DMS79 (cell line): ENCODE measurements at places on chromosomes 11 and 22.

GRCh38 chr11:80144897-80145594 lies 704.2 kb upstream of the TENM4 start:
- DNase-seq: no peak

GRCh38 chr11:9459667-9460321 lies 1.0 kb upstream of the ZNF143 start:
- peak; percentile 59 for DNase-seq

GRCh38 chr11:59025097-59025496 lies 61.0 kb upstream of the GLYATL1B start:
- DNase-seq: peak; percentile 29

GRCh38 chr22:30863081-30863833 lies 105.3 kb downstream of the MORC2 start:
- DNase-seq: no peak

DNA sequence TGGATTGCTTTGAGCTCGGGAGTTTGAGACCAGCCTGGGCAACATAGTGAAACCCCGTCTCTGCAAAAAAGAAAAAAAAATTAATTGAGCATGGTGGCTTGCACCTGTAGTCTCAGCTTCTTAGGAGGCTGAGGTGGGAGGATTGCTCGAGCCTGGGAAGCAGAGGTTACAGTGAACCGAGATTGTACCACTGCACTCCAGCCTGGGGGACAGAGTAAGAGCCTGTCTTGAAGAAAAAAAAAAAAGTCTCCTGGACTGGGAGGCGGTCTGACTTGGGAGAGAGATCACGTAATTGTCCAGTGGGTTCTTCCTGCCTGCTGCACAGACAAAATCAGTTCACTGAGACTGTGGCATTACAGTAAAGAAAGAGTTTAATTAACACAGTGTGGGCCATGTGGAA lies 3.1 kb upstream of the MTCH2 start:
- DNase-seq: no peak

- DNase-seq: no peak
Measured at GRCh38 chr22:44051961-44052360, 27.9 kb downstream of the PARVB start.

- no peak for DNase-seq
Measured at GRCh38 chr22:48864748-48865147, 962.9 kb downstream of the BRD1 start.

GRCh38 chr11:109749476-109749875 lies 327.5 kb downstream of the C11orf87 start:
- no peak for DNase-seq

DNA sequence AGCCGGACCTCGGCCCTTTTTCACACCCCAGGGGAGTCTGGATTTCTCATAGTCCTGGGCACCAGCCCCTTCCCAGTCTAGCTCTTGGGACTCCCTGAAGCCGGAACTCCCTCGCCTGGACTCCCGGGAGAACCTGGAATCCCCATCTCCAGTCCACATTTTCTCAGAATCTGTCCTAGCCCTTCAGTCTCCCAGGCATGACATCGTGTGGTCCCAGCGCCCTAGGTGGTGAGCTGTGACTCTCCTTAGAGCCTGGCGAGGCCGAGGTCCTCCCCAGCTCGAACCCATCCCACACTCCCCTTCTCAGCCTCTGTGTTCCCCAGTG lies 673 bp upstream of the DUSP18 start:
- no peak for DNase-seq

GRCh38 chr11:102464859-102465500 lies 12.4 kb upstream of the TMEM123 start:
- DNase-seq: no peak

DNA sequence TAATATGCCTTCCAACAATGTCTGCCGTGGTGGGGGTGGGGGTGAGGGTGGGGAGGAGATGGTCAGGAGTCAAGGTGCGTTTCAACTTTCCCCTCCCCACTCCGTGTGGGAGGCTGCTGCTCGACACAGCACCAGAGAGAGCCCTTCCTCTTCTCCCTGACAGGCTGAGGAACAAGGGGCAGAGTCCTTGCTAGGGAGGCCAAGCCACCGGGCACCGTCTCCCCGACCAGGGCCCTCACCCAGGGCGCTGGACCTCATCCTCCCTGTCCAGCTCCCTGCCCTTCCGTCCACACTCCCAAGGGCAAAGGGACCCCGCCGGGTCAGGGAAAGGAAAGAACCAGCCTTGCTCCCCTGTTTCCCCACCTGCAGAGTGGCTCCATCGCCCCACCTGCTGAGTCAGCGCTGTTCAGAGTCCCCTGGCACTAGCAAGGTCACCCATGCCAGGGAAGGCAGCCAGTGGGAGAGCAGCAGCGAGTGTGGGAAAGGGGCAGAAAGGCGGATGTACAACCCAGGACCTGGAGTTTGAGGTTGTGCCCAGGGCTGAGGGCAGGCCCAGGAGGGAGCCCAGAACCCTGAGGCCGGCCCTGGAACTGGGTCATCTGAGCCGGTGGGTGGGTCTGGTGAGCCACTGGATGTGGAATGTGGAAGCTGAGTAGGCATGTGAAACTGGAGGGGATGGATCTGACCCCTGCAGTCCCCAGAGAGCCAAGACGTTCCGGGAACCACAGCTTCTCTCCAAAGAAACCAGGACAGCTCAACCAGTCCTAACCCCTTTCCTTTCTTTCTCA lies 47.2 kb downstream of the BUD13 start:
- no peak for DNase-seq

- no peak for DNase-seq
Measured at GRCh38 chr11:79809487-79809886, 368.7 kb upstream of the TENM4 start.

GRCh38 chr22:31141551-31141950 lies 1.2 kb upstream of the PLA2G3 start:
- DNase-seq: no peak

GRCh38 chr11:92424281-92424680 lies 199.7 kb downstream of the FAT3 start:
- no peak for DNase-seq

- DNase-seq: no peak
Measured at GRCh38 chr22:46478083-46478551, 59.3 kb downstream of the CELSR1 start.

DNA sequence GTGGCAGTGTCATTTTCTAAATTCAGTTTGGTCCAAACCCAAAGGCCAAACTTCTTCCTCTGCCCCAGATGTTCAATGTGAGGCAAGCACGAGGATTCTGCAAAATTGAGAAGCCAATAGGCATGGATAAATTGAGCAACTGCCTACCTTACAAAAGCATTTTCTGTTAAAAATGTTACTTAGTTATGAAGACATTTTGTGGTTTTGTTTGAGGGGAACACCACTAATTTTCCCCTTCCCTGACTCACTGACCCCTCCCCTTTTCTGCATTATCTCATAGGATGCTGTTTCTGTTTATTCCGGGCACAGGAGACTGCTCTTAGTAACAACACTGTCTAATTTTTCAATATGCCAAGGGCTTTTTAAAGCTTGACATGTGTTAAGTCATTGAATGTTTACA lies 462.8 kb downstream of the INSC start:
- no peak for DNase-seq

- DNase-seq: no peak
Measured at GRCh38 chr22:49862496-49862776, 8.8 kb downstream of the ZBED4 start.

DNA sequence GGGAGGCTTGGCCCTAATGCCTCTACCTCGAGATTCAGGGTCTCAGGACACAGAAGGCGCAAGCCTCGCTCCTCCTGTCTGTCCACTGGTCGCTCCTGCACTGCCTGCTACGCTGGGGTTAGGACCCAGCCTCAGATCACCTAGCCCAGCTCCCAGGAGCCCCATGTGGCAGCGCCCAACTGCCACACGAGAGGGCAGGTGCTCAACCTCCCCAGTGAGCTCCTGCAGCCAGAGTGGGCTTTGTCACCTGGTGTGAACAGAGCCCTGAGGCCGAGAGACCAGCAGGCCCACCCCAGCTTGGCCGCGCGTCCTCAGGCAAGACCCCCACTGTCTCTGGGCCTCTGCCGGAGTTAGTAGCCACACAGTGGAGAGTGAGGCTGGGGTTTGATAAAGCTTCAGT lies 21.7 kb upstream of the PPARA start:
- DNase-seq: no peak

- no peak for DNase-seq
Measured at GRCh38 chr11:60776167-60776566, 9.0 kb upstream of the MS4A10 start.

DNA sequence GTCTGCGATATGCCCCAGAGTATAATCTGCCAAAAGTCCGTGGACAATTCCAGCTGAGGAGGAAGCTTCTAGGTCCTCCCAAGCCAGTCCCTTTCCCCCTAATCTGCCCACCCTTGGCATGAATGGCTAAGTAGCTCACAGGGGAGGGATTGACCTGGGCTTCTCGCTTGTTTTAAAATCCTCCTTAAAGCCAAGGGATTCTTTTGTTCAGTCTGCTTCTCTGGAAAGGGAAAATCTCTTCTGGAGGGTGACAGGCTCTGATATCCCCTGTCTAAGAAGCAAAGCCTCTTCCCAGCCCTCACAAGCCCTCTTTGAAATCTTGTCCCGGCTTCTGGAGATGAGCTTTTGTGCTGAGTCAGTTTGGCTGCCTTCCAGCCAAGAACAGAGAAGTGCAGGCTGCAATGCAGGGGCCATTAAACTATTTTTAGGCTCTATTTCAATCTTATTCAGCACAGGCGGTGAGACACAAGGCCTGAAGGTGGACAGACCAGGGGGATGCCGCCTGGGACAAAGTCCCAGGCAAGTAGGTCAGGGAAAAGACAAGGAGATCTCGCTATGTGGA lies 23.9 kb downstream of the NEFH start:
- no peak for DNase-seq

DNA sequence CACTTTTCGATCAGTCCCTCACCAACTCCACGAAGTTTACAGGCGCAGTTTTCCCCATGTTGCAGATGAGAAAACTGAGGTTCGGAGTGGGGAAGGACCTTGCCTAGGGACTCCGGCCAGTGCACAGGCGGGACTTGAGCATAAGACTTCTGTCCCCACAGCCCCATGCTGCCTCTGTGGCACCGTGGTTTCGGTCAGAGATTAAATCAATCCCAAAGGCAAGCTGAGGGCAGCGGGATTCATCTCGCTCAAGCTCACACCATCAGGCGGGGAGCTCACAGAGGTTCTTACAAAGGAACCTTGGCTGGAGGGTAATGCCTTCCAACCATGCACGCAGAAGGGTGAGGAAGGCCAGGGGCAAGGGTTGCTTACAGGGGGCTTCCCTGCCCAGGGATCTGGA lies 115.5 kb downstream of the PHF21B start:
- no peak for DNase-seq

DNA sequence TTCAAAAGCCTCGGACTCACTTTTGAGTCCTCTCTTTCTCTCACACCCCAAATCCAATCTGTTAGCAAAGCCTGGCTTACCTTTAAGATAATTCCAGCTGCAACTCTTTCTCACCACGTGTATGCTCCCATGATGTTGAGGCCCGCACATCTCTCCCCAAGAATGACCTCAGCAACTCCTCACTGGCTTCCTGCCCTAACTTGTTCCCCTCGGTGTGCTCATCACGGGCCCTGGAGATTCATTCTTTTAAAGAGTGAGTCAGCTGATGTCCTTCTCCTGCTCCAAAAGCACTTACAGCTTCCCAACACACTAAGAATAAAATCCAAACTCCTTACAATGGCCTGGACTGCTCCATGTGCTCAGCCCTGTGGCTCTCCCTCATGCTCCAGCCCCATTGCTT lies 1041.3 kb downstream of the OPCML start:
- no peak for DNase-seq

- peak; percentile 92 for DNase-seq
Measured at GRCh38 chr11:44979543-44980399, 29.1 kb upstream of the TP53I11 start.

GRCh38 chr11:8612522-8612921 lies 18.5 kb upstream of the STK33 start:
- no peak for DNase-seq

GRCh38 chr22:44330744-44331660 lies 18.3 kb upstream of the SHISAL1 start:
- DNase-seq: no peak

DNA sequence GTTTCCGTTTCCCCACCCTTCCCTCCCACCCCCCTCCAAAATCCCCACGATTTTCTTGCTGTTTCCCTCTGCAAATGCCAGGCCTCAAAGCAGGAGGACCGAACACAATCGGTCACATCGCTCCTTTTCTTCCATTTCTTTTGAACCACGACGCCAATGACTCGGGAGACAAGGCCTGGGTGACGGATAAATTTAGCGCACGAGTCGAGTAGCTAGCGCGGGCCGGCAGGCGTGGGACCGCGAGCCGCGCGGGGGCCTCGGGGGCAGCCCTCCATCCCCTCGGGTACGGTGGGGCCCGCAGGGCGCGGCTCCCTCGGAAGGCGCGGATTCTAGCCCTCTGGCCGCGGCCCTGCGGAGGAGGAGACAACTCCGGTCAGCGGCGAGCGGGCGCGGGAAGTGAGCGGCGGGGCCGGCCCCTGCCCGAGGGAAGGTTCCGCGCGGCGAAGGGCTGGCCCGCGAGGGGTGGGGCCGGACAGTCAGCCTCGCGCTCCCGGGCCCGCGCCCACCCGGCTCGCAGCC lies 414 bp downstream of the JOSD1 start:
- DNase-seq: no peak

GRCh38 chr11:7436657-7437056 lies 48.6 kb upstream of the OLFML1 start:
- DNase-seq: no peak

GRCh38 chr22:39938509-39939111 lies 21.6 kb upstream of the TMA7B start:
- no peak for DNase-seq

DNA sequence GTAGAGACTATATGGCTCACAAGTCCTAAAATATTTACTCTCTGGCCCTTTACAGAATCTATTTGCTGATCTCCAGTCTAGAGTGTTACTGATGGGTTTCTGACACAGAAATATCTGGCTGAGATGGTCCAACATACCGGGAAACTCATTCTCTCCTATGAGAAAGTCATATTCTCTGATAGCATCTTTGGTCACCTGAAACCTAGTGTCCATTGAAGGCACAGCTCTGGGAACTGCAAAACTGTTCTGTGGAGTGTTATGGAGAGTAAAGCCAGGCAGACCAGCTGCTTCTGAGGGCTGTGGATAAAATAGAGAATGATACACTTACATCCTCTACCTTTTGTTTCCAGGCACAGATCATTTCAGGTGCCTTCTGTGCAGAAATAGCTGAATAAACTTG lies 2.5 kb upstream of the C11orf24 start:
- no peak for DNase-seq
